Right ventricle myocardium superior (tissue), 1 donor: ENCODE measurements at places on chromosomes 4 and X. TPM values are rescaled to one million over a fixed set of nuclear protein-coding genes. Genes with fewer than 3 reads are reported as not detected.

DNA sequence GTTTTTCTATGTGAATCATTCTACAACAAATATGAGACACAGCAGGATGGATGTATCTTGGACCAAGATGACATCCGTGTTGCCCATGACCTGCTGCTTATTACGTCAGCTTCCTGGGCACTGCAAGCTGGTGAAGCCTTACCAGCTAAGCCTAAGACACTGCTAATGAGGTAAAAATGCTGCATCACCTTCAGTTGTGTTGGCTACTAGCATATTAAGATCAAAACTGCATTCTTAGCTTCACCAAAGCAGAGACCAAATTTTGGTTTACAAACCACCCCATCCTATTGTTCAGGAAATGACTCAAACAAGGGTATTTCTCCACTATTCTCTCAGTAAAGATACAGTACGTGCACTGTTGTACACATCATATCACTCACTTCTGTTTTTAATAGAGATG is 50.3 kb downstream of the MAML3 start:
- no peak for DNase-seq

- DNase-seq = no peak
Measured at GRCh38 chr4:18109676-18110075, 88.1 kb upstream of the LCORL start.

DNA sequence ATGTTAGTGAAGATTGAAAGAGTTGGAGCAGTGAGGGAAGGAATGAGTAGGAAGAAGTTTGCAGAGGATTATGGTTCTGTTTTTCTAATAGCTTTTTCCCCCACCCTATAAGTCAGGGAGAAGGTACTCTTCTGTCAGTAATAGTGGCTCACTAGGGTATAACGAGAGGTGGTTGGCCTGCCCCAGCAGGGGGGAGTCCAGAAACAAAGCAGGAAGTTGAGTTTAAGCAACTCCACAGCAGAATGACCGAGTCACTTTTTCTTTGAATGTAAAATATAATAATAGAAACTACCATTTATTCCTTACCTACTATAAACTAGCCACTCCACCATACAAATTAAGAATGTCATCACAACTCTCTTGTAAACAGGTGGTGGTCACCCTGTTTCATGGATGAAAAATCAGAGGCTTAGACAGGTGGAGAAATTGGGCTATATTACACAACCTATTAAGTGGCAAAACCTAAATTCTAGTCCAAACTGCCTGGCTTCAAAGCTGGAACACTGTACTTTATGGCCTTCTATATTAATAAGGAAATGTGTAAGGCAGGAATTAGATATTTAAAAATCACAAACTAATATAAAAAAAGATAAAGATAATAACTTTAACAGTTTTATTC is 21.9 kb downstream of the AP1AR start:
- DNase-seq = no peak

XAGE2 gene
- not detected for total RNA-seq
